ENCODE measurements at places on chromosomes 3 and 15. TPM values are rescaled to one million over a fixed set of nuclear protein-coding genes. Genes with fewer than 3 reads are reported as not detected.

DNA sequence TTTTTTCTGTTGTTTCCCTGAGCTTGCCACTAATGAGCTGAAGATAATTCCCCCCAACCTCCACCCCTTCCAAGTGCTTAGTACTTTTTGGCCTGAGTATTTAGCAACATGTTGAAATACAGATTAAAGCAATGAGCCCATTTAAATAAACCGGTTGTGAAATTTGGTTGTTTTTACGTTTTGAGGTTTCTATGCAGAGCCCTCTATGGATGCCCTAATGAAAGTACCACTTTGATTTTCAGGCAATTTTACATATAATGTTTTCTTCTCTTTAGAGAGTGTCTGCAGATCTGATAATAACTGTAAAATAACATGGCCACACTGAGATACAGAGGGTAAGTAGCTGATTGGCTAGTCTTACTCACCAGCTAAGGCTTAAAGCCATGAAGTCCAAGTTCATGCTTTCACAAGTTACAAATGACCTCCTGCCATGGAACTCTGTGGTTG, 139.4 kb upstream of the SLC7A14 start:
- H3K27me3 ChIP-seq = no peaks in the 10 kb centered on the region
- no peaks in the 10 kb centered on the region for H3K4me1 ChIP-seq
- no peak for DNase-seq
- no peaks in the 10 kb centered on the region for H3K36me3 ChIP-seq
- H3K27ac ChIP-seq = no peak overlapping the region
- no peak overlapping the region for H3K4me3 ChIP-seq

EFHB gene
- not detected for total RNA-seq

DNA sequence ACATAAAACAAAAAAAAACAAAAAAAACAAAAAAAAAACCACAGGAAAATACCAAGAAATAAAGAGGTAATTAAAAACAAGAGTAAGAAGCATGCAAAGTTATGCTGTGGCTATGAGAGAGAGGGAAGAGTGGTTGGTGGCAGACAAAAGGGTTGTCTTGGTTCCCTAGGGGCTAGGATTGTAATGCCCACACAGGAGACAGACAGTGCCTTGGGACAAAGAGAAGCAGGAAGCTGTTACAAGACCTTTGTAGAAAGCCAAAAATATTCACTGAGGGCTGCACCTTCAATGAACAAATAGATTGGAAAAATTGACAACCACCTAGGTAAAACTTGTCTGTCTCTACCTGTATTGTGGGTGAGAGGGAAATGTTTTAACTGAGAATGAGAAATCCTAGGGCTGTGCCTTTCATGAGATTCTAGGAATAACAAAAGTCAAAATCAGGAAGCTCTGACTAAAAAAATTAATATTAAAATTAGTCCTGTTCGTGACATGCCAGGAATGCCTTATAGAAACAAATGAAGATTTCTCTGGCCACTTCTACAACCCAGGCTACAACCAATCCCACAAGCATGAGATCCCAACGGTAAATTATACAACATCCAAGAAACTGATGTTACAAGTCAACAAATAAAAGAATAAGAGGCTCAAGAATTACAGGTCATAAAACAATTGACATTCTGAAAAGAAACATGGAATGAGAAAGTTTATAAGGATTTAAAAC, 45.0 kb upstream of the PRICKLE2 start:
- H3K4me1 ChIP-seq = no peaks in the 10 kb centered on the region
- H3K4me3 ChIP-seq = no peak overlapping the region
- no peaks in the 10 kb centered on the region for H3K27me3 ChIP-seq
- H3K36me3 ChIP-seq = no peaks in the 10 kb centered on the region
- no peak for DNase-seq

IQCF5 gene
- total RNA-seq = not detected

DNA sequence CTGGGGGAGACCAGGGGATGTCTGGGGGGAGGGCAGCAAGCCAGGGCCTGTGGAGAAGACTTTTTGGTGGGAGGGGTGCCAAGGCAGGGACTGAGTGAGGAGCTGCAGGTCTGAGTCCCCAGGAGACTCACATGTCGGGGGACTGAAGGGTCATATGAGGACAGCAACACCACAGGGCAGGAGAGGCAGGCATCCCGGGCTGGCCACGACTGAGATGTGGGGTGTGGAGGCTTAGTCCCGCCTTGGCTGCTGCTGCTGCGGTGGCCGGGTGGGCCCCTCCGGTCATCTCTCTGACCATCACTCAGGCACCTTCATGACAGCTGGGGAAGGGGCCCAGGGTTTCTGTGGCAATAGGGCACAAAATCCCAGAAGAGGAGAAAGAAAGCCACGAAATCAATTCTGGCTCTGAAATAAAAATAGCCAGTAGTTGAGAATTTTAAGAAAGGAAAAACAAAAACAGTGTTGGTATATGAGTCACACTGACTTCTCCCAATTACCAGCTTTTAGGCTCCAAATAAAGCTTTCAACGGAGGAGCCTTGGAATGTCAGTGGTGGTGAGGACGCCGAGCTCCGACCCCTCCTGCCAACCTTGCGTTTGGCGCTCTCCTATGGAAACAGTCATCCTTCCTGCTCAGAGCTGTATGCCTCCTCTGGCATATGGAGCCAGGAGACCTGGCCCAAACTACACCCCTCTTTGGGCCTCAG, 52.9 kb upstream of the ITGA11 start:
- no peaks in the 10 kb centered on the region for H3K36me3 ChIP-seq
- no peaks in the 10 kb centered on the region for H3K27me3 ChIP-seq

- no peaks in the 10 kb centered on the region for H3K36me3 ChIP-seq
- H3K4me3 ChIP-seq = no peak overlapping the region
- no peaks in the 10 kb centered on the region for H3K27me3 ChIP-seq
- no peaks in the 10 kb centered on the region for H3K4me1 ChIP-seq
- no peak overlapping the region for H3K27ac ChIP-seq
- no peak for DNase-seq
These were observed 9.7 kb upstream of the EIF4E3 start for GRCh38 chr3:71734881-71735280.

CD80 gene
- 1.3 TPM for total RNA-seq

- H3K27me3 ChIP-seq = no peaks in the 10 kb centered on the region
- no peaks in the 10 kb centered on the region for H3K36me3 ChIP-seq
- peak overlapping the region; percentile 89 for H3K27ac ChIP-seq
- no peak overlapping the region for H3K4me3 ChIP-seq
These were observed 50.4 kb downstream of the FLNB start for GRCh38 chr3:58058361-58059263.

- no peak overlapping the region for H3K27ac ChIP-seq
- H3K4me1 ChIP-seq = no peaks in the 10 kb centered on the region
- no peaks in the 10 kb centered on the region for H3K36me3 ChIP-seq
- no peak for DNase-seq
- H3K4me3 ChIP-seq = no peak overlapping the region
These were observed 304.8 kb downstream of the EPHB1 start for GRCh38 chr3:135099734-135100355.

GRCh38 chr3:194953291-194953690, 267.6 kb downstream of the FAM43A start:
- no peak overlapping the region for H3K27ac ChIP-seq
- H3K4me3 ChIP-seq = no peak overlapping the region
- no peaks in the 10 kb centered on the region for H3K36me3 ChIP-seq
- DNase-seq = no peak

GRCh38 chr3:15654127-15654526, 52.6 kb downstream of the BTD start:
- no peaks in the 10 kb centered on the region for H3K4me1 ChIP-seq
- H3K36me3 ChIP-seq = no peaks in the 10 kb centered on the region
- H3K27ac ChIP-seq = no peak overlapping the region
- no peak for DNase-seq
- H3K27me3 ChIP-seq = no peaks in the 10 kb centered on the region
- no peak overlapping the region for H3K4me3 ChIP-seq

DNA sequence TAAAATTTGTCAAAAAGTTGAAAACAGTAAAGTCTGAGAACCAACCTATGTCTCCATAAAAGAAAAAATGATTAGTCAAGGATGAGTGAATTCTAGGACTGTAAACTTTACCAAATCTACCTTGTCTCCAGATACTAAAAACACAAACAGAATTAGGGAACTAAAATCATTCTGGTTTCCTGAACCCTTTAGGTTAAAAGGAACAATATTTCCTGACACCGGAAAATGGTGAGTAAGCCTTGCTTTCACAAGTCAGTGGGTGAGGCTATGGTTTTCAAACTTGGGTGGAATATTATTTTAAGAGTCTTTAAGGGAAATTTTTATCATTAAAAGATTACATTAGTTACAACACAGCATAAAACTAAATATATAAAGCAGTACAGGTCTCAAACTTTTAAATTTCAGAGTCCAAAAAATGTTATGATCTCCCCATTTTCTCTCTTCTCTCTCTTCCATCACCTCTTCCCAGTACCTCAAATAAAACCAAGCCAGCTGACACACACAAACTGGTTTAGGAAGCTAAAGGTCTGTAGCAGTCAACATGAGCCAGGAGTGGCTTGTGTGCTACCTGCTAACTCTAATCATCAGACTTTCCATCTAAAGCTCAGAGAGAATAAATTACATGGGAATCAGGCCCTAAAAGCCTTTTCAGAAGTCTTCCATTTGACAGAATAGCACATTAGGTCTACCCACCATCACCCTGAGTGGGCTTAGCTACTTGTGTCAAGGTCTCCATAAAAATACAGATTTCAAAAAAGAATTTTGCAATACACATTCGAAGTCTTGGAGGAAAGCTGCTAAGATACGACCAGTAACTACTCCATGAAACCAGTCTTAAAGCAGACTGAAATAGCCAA, 2.2 kb downstream of the SLC12A6 start:
- no peaks in the 10 kb centered on the region for H3K36me3 ChIP-seq
- no peaks in the 10 kb centered on the region for H3K4me1 ChIP-seq
- H3K4me3 ChIP-seq = no peak overlapping the region
- H3K27me3 ChIP-seq = no peaks in the 10 kb centered on the region
- DNase-seq = no peak

PP2D1 gene
- total RNA-seq = not detected

GRCh38 chr3:193773266-193774220, 180.5 kb downstream of the OPA1 start:
- H3K4me1 ChIP-seq = no peaks in the 10 kb centered on the region
- H3K36me3 ChIP-seq = no peaks in the 10 kb centered on the region
- no peak overlapping the region for H3K4me3 ChIP-seq
- no peak for DNase-seq

- no peaks in the 10 kb centered on the region for H3K36me3 ChIP-seq
- no peak for DNase-seq
- no peak overlapping the region for H3K27ac ChIP-seq
These were observed 288.8 kb downstream of the FEZF2 start for GRCh38 chr3:62084558-62084957.
